IgD-negative memory B cell (primary cell): ENCODE measurements at places on chromosomes 6 and 20. TPM values are rescaled to one million over a fixed set of nuclear protein-coding genes. Genes with fewer than 3 reads are reported as not detected.

The SOX4 gene
- polyA plus RNA-seq: 1.2 TPM

The SPATA25 gene
- not detected for polyA plus RNA-seq

The TRERF1 gene
- polyA plus RNA-seq: 1.6 TPM

The OPRL1 gene
- polyA plus RNA-seq: 3.7 TPM

The KCNK16 gene
- polyA plus RNA-seq: not detected

The XKR7 gene
- polyA plus RNA-seq: not detected

The RAD21L1 gene
- not detected for polyA plus RNA-seq

The TAAR2 gene
- not detected for polyA plus RNA-seq

The TPX2 gene
- polyA plus RNA-seq: 0.49 TPM

The RNF182 gene
- not detected for polyA plus RNA-seq

The SLPI gene
- not detected for polyA plus RNA-seq

The ULBP2 gene
- 0.33 TPM for polyA plus RNA-seq

The CST8 gene
- polyA plus RNA-seq: not detected

The PACRG gene
- polyA plus RNA-seq: not detected

The CTAGE9 gene
- not detected for polyA plus RNA-seq

The OPN5 gene
- polyA plus RNA-seq: not detected

The IGF2R gene
- 4.7 TPM for polyA plus RNA-seq

The TRIM10 gene
- polyA plus RNA-seq: not detected

The CRYBG1 gene
- 18.1 TPM for polyA plus RNA-seq

The IP6K3 gene
- polyA plus RNA-seq: not detected

The ERMARD gene
- polyA plus RNA-seq: 9.0 TPM

The BLCAP gene
- 112 TPM for polyA plus RNA-seq

The ABHD16B gene
- 0.19 TPM for polyA plus RNA-seq

The OXT gene
- 0.59 TPM for polyA plus RNA-seq

The SLC52A3 gene
- not detected for polyA plus RNA-seq

The BTN1A1 gene
- 3.7 TPM for polyA plus RNA-seq

The PHF20 gene
- 107 TPM for polyA plus RNA-seq

The SGK2 gene
- polyA plus RNA-seq: not detected

The SLC17A2 gene
- polyA plus RNA-seq: not detected

The SASH1 gene
- polyA plus RNA-seq: 0.55 TPM

The SDCBP2 gene
- polyA plus RNA-seq: 0.91 TPM

The RHAG gene
- not detected for polyA plus RNA-seq
